Adipocyte (in vitro differentiated cells): ENCODE measurements at places on chromosomes 1 and 21.
A peak's percentile ranks its signal among the peaks of the same experiment; 100 is the strongest.

GRCh38 chr1:31397360-31398095 lies 15.5 kb upstream of the SERINC2 start:
- DNase-seq, result peak; percentile 13

DNA sequence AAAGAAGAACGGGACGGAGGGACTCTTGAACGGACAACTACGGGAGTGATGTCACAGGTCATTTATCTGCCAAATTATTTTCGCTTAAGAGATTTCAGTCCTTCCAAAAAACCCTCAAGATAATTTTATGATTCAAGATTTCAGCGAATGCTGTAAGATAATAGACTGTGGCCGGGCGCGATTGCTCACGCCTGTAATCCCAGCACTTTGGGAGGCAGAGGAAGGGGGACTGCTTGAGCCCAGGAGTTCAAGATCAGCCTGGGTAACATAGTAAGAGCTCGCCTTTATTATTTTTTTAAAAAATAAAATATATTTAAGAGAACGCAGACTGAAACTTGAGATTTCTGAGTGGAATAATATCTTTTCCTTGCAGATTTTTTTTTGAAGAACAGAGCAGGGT lies 609 bp downstream of the RWDD2B start:
- DNase-seq, result peak; percentile 30

DNA sequence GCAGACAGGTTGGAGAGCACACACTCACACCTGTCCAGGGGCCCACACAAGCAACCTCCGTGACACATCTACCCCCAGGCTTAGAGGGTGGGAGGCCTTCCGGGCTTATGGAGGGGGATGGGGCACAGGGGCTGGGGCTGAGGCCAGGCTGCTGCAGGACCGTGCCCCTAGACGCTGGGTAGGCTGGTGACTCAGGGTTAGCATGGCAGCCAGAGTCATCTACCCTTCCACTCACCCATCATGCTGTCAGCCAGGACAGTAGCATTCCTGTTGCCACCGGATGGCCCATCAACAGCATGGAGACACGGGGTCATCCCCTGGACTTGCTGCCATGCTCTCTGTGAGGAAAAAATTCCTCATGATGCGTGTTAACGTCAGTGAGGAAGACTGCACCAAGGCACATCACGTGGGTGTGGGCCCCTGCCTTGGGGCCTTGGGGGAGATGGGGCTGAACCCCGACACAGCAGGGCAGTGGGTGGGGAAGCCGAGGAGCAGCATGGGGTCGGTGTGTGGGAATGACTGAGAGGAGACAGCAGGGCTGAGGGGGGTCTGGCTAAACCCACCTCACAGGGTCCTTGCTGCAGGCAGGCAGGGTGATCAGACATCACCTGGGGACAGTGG lies 52.8 kb downstream of the WNT9A start:
- DNase-seq, result no peak

GRCh38 chr1:87915771-87916170 lies 587.1 kb downstream of the LMO4 start:
- no peak for DNase-seq

DNA sequence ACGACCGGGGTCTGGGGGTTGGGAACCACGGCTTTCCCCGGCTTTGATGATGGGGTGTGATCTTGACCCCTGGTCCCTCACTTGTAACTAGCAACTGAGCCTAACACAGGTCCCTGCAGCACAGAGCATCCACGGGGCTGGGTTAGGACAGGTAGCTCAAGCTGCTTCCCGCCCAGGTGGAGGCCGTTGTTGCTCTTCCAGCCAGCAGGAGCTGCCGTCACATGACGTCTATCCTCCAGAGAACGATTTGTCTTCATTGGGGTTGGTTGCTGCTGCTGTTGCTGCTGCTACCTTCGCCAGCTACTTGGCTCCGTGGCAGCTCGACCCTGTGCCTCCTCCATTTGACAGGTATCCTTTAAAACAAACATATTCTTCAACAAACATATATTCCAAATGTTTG lies 74.3 kb upstream of the ADAR start:
- DNase-seq, result no peak

DNA sequence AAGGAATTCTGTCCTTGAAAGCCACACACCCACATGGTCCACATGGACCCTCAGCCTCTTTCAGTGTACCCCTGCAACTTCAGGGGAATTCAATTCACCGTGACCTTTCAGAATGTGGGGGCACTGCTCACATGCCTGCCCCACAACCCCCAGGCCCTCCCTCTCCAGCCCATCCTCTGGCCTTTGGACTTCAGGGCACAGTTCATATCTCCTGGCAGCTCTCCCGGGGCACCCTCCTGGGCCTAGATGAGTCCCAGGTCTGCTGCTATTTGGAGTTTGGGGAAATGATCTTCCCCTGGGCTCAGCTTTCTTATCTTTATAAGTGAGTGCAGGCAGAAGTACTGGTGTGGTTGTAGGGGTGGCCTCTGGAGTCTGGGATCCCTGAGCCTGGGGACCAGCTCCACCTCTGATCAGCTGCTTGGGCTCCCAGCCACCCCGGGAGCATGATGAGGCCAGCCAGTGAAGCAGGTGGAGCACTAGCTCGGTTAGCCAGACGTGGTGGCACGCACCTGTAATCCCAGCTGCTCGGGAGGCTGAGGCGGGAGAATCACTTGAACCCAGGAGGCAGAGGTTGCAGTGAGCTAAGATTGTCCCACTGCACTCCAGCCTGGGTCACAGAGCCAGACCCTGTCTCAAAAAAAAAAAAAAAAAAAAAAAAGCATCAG lies 15.8 kb downstream of the C1orf167 start:
- no peak for DNase-seq

- no peak for DNase-seq
Observed at GRCh38 chr1:116690396-116690848, 22.9 kb upstream of the IGSF3 start.

GRCh38 chr1:61284248-61284854 lies 202.0 kb downstream of the NFIA start:
- no peak for DNase-seq

- no peak for DNase-seq
Observed at GRCh38 chr1:56654126-56654923, 9.2 kb downstream of the PRKAA2 start.

DNA sequence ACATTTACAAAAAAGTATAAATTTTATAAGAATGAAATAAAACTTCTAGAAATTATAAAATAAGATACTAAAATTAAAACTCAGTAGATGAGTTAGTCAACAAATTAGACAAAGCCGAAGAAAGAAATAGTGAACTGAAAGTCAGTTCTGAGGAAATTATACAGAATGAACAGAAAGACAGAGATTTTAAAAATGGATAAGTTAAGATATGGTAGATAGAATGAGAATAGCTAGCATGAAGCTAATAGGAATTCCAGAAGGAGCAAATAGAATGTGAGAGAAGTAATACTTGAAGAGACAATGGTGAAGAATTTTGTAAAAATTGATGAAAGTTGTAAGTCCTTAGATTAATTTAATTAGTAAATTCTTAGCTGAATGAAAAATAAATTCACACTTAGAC lies 430.4 kb upstream of the RUNX1 start:
- DNase-seq, result no peak

DNA sequence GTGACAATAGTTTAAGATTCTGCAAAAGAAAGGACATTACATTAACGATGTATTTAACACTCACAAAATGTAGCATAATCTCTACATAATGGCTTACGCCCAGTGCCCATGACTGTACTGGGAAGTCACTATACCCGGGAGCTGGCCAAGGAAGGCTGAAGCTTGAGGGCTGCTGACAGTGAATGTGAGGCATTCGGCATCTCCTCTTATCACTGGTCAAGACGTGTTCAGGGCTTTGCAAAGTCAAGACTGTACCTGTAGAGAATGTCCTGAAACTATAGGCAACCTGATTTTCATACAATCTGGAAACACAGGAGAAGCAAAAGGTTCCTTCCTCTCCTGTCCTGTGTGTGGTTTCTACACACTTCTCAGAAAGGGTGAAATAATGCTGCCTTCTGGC lies 12.7 kb upstream of the IFNGR2 start:
- no peak for DNase-seq

GRCh38 chr1:215146240-215146975 lies 63.9 kb downstream of the KCNK2 start:
- peak; percentile 66 for DNase-seq

DNA sequence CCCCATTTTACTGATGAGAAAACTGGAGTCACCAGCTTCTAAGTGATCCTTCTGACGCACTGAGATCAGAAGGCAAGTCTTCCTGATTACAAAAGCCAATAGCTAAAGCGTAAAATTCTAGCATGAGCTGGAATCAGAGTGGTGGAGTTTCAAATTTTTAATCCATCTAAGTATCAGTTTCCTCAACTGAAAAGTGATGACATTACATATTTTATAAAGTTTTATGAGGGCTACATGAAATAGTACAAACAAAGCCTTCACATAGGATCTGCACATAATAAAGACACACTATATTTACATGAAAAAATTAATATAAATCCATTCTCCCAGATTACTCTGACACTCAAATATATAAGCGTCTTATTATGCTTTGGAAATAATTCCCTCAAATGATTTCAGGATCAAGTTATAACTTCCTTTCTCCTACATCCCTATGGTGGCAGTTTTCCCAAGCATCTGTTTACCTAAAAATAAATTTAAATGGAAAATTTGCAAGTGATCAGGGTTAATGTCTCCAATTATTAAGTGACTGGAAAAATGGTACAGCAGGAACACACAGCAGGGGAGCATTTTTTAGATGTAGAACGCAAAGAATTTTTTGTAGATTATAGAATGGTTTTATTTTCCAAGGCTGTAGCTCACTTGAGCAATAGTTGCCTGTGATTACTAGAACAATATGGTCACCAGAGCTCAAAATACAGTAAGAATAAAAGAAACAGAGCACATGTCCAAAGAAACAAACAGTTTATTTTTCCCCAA lies 490.4 kb upstream of the C1orf87 start:
- peak; percentile 7 for DNase-seq

DNA sequence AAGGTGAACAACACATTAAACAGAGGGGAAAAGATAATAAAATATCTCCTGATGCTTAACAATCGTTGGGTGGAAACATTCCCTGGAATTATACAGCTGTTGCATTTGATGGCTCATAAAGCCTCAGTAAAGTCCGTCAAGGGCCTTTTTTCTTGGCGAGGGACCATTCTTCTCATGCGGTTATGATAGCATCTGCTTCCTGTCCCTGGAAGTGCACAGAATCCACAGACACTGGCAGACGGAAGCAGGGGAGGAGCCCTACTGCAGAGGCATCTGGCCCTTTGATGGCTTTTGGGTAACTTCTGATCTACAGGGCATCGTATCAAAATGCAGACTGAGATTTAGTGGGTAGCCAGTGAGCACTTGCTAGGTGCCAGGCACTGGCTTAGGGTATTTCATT lies 286.9 kb downstream of the KIF26B start:
- no peak for DNase-seq

DNA sequence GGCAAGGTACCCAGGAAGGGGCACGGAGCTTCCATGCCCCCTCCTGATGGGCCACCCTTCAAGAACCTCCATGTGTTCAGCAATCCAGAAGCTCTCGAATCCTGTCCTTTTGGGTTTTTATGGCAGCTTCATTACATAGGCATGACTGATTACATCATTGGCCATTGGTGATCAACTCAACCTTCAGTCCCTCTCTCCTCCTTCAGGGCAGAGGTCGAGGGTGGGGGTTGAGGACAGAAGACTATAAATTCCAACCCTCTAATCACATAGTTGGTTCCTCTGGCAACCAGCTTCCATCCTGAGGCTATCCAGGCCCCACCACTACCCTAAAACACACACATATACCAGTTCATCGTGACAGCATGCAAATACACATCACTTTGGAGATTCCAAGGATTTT lies 135.7 kb downstream of the ZNF281 start:
- no peak for DNase-seq

GRCh38 chr1:95232646-95233318 lies 1.2 kb upstream of the RWDD3 start:
- peak; percentile 15 for DNase-seq

DNA sequence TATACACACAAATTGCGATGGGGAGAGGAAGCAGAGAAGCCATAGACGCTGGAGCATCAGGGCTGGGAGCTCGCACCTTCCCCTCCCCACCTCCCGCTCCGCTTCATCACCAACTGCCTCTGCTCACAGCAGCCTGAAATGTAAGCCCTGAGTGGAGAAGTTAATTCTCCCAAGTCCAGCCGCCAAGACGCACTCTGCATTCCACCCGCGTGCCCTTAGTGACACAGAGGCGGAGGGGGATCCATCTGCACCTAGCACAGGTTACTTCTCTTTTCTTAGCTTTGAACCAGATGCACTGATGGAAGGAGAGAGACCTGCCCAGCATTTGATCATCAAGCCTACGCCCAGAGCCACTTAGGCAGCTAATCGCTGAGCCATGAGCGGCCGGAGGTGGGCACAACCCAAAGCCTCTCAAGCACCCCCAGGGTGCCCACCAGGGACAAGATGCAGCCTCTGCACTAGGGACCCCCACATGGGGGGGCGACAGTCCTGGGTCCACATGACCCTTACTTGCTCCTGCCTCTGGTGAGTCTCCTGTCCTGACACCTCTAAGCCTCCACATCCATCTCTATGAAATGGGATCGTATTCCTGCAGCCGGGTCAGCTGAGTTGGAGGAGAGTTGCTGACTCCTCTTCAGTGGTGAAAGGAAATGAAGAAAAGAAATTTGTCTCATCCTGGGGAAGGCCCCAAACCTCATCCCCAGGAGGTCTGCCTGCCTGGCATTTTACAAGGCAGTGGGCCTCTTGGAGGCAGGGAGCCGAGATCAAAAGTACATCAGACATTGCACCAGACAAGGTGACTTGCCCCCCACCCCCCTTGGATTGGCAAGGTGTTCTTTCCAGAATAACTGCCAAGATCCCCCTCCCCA lies 316.2 kb downstream of the MATN1 start:
- DNase-seq, result no peak

GRCh38 chr1:93617670-93618499 lies 63.8 kb downstream of the BCAR3 start:
- DNase-seq, result no peak

GRCh38 chr1:42745851-42746250 lies 5.8 kb upstream of the CLDN19 start:
- DNase-seq, result no peak

DNA sequence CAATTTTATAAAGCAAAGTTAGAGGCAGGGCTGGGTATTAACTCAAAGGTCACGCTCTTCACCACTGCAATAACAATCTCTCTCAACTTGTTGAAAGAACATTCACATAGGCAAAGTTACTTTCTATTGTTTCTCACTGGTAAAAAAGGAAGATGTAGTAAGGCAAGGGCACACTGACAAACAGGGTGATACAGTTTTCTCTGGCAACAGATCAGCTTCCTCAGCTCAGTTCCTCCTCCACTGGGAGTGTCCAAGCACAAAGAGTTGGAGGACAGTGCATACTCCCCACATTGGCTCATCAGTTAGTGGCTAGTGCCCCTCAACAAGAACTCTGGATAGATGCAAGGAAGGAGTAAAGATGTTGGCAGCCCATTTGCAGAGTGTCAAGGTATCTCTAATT lies 3.7 kb downstream of the PLPPR4 start:
- no peak for DNase-seq

DNA sequence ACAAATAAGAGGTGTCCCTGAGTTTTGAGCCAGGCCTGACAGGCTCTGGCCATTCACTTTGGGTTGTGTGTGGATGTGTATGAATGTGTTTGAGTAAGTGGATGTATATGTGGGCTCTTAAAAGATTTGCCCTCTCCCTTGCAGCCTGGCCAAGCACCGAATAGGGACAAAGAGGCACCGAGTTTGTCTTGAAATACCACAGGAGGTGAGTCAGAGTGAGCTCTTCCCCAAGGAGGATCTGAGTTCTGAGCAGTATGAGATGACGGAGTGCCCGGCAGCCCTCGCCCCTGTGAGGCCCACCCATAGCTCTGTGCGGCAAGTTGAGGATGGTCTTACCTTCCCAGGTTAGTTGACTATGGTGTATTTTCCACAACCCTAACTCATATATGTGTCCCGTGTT lies 19.0 kb downstream of the KDM4A start:
- peak; percentile 50 for DNase-seq

GRCh38 chr21:45992301-45993209 lies 11.0 kb downstream of the COL6A1 start:
- DNase-seq, result no peak
